CD4-positive, CD25-positive, alpha-beta regulatory T cell (primary cell): ENCODE measurements at places on chromosomes 1 and 21.

DNA sequence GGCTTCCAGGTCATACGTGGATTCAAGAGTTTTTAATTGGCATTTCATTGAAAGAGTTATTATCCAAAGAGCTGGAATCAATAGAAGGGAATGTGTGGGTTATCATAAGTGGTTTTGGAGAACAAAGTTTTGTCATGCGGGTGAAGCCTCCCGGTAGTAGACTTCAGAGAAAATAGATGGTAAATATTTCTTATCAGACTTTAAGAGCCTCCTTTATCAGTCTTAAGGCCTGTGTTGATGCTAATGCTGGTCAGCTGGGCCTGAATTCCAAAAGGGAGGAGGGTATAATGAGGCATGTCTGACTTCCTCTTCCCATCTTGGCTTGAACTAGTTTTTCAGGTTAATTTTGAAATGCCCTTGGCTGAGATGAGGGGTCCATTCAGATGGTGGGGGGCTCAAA is 89.7 kb downstream of the ITSN1 start:
- H3K27me3 ChIP-seq, result peaks cover 3% of the 10 kb centered on the region
- no peaks in the 10 kb centered on the region for H3K4me1 ChIP-seq
- H3K4me3 ChIP-seq, result no peak overlapping the region

DNA sequence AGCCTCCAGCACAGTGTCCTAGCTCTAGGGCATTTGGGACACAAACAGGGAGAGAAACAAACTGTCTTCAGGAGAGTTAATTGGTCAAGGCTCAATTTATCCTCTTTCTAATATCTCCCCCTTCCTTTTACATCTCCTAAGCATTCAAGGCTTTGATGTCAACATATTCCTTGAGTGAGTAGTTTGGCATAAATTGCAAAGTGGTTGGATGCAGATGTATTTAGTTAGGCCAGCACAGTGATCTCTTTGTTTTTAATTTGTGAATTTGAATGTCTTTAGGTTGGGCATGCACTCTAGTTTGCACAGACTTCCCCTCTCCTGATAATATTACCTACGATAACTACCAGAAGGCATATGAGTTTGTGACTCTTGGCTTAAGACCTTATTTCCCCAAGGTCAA is 12.5 kb upstream of the OLFML2B start:
- no peak overlapping the region for H3K4me3 ChIP-seq
- H3K4me1 ChIP-seq, result no peaks in the 10 kb centered on the region
- H3K27ac ChIP-seq, result no peak overlapping the region
- DNase-seq, result no peak
- peaks cover 11% of the 10 kb centered on the region for H3K27me3 ChIP-seq

DNA sequence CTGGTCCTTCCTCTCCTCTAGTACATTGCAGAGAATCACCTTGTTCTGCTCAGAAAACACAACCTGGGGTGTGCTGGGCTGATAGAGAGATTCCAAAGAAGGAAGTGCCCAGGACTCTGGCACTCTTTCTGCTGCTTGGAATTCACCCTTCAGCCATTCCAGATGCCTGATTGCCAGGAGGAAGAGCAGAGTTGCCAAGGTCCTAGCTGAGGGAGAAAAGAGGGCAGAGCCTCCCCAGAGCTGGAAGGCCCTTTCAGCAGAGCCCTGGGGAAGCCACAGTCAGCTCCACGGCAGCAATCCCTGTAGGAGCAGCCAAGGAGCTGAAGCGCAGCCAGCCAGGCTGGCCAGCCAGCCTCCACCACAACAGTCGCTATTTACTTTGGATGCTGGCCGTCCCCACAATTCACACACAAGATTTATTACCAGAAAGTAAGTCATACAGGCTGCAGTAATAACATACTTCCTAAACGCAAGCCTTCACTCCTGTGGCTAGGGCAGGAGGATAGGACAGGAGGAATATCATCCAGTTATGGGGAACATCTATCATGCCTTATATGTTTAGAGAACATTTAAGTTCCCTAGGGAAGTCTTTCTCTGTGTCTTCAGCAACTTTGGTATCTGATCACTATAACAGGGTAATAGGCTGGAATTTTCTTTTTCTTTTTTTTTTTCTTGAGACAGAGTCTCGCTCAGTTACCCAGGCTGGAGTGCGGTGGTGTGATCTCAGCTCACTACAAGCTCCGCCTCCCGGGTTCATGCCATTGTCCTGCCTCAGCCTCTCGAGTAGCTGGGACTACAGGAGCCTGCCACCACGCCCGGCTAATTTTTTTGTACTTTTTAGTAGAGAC is 36.6 kb upstream of the SLC44A3 start:
- H3K27me3 ChIP-seq, result peaks cover 7% of the 10 kb centered on the region
- H3K4me1 ChIP-seq, result no peaks in the 10 kb centered on the region
- H3K27ac ChIP-seq, result no peak overlapping the region
- no peak for DNase-seq
- H3K4me3 ChIP-seq, result no peak overlapping the region
- no peaks in the 10 kb centered on the region for H3K36me3 ChIP-seq

- H3K27me3 ChIP-seq, result no peaks in the 10 kb centered on the region
- H3K4me3 ChIP-seq, result no peak overlapping the region
- no peaks in the 10 kb centered on the region for H3K4me1 ChIP-seq
- no peak for DNase-seq
- H3K27ac ChIP-seq, result no peak overlapping the region
Measured at GRCh38 chr1:230321741-230322420, 104.3 kb downstream of the PGBD5 start.

DNA sequence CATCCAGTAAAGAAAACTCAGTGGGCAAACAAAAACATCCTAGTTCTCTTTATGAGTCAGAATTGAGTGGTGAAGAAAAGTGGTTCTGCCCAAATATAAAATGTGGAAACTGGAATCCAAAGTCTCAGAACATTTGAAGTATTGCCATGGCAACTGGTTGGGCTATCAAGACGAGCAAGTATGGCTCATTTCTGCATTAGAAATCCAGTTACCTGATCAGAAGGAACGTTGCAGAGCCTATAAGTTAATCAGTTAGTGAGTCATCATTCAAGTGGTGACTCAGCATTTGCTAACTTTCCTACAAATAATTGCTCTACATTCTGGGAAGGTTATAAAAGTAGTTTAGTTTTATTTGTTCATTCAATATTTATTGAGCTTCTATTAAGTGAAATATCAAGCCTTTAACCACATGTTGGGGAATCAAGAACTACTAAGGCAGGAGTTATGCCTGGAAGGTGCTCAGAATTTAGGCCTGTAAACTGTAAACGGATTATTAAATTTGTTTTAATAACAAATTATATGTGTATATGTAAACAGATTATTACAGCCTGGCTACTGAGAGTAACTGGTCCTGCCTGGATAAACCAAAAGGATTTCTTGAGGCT is 104.3 kb downstream of the PAPPA2 start:
- no peak overlapping the region for H3K4me3 ChIP-seq
- no peak overlapping the region for H3K27ac ChIP-seq
- no peaks in the 10 kb centered on the region for H3K27me3 ChIP-seq
- H3K4me1 ChIP-seq, result no peaks in the 10 kb centered on the region
- H3K36me3 ChIP-seq, result no peaks in the 10 kb centered on the region

- no peak overlapping the region for H3K4me3 ChIP-seq
- no peak for DNase-seq
- no peak overlapping the region for H3K27ac ChIP-seq
- H3K36me3 ChIP-seq, result no peaks in the 10 kb centered on the region
- no peaks in the 10 kb centered on the region for H3K27me3 ChIP-seq
- peaks cover 38% of the 10 kb centered on the region for H3K4me1 ChIP-seq
Measured at GRCh38 chr1:227730630-227731151, 4.4 kb downstream of the JMJD4 start.

DNA sequence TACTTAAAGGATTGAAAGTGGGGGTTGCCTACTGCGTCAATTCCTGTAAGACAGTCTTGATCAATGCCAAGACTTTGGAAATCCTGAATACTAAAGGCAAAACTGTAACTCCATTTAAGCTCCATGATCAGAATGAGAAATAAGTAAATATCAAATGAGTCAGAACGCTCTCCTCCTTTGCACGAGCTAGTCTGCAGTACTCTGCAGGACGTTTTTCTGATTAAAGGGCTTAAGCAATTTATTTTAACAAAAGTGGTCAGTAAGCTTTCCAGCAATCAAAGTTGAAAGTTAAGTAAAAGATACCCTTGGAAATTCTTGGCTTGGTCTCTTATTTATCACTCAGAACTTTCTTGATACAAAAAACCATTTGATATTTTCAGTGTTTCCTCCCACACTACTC is 35.7 kb upstream of the ARHGAP29 start:
- H3K4me3 ChIP-seq, result no peak overlapping the region
- no peak for DNase-seq
- no peak overlapping the region for H3K27ac ChIP-seq
- no peaks in the 10 kb centered on the region for H3K4me1 ChIP-seq

DNA sequence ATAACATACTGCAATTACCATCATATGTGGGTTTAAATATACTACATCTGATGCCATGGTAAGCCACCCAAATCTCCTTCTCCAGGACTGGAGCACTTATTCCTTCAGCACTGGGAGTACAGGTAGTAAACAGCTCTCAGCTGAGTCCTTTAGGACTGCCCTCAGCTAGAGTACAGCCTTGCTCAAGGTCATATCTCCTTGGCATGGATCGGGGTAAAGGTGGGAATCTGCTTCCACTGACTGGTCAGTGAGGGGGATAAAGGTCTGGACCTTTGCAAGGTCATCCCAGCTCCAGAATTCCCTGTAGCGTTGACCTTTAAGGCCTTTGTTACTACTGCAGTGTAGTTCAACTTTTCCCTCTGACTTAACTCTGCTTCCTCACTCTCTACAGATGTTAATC is 38.8 kb downstream of the RPL5 start:
- H3K27ac ChIP-seq, result no peak overlapping the region
- peaks cover 16% of the 10 kb centered on the region for H3K36me3 ChIP-seq
- H3K4me3 ChIP-seq, result no peak overlapping the region
- H3K4me1 ChIP-seq, result peaks cover 3% of the 10 kb centered on the region
- no peaks in the 10 kb centered on the region for H3K27me3 ChIP-seq

DNA sequence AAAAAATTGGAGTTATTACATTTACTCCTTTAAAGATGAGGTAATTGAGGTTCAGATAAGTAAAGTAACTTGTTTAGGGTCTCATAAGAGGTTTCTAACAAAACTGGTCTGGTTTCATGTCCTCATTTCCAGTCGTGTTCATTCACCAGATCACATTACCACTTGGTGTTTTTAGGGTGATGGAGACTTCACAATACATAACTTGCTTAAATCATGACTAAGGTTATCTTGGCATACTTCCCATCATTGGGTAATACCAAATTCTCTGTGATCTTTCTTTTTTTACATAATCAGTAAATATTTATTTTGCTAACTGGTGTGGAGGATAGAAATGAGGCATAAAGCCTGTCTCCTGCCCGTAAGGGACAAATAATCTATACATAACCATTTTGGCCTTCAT is 31.6 kb upstream of the RPTN start:
- no peak for DNase-seq
- no peak overlapping the region for H3K27ac ChIP-seq
- H3K27me3 ChIP-seq, result peaks cover 13% of the 10 kb centered on the region
